ENCODE measurements at places on chromosomes 12 and 14.

DNA sequence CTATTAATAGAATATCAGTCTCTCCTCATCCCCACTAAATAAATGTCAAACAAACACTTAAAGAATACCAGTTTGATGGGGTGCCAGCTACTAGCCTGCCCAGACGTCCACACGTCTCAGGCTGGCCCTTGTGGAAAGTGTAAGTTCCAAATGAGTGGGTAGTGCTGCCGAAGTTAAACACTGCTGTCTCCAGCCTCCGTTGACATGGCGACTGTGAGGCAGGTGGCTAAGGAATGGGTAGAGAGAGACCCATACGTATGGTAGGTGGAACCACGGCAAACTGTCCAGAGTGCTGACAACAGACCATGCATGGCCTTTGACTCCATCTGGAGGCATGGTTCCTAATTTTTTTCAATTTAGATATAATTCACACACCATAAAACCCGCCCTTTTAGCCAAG lies 37.9 kb downstream of the PITPNM2 start:
- DNase-seq, result no peak

- no peak for DNase-seq
Observed at GRCh38 chr14:94014382-94014781, 11.8 kb upstream of the OTUB2 start.

DNA sequence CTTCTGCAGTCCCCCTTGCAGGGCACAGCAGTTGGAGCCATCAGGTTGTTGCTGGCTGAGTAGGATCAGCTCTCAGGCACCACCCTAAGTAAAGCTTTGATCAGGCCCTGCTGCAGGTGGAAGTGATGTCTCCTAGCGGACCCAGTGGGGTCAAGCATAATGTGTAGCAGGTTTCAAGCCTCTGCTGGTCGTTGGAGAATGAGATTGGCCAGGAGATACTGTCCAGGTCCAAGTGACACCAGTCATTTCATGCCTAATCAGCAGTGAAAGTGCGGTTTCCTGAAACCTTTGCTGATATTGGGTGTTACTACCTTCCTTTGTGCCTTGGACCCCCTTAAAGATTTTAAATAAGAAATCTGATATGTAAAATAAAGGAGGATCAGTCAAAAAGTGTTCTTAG lies 72.6 kb downstream of the SUSD6 start:
- no peak for DNase-seq

- DNase-seq, result no peak
Observed at GRCh38 chr14:67276131-67276530, 34.9 kb downstream of the PALS1 start.

DNA sequence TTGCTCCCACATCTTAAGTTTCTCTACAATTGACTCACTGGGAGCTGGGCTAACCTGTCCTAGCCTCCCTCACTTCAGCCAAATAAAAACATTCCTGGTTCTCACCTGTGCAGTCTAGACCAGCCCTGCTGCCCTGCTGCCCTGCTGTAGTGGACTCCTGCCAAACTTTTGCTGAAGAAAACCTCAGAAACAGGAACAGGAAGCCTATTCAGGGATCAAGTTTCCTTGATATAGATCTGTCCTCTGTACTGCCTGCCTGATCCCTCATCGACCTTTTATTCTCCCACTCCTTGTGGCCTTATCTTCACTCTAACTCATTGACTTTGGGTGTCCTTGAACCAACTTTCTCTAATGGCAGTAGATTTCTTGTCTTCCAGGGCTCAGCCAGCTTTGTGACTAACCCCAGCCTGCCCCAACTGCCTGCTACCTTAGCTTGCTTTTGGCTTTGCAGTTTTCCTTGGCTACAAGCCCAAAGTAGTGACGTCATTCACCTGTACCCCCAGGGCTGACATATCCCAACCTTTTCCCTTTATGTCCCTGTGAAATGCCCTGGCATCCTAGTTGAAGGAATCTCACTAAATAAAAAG lies 234.8 kb downstream of the DUSP6 start:
- no peak for DNase-seq

DNA sequence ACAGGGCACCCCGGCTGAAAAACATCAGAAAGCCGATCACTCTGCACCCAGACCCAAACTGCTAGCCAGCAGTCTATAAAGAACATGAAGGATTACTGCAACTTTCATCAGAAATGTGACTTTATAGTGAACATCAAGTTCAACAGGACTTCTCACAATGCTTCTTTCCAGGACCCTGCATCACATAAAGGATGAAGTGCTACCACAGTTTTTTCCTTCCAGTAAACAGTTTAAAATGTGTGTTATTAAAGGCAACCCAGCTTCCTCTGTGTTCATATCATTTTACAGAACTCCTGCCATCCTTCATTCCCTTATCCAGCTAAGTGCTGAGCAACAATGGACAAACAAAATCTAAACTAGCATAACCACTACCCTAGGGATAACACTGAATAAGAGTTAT lies 280.3 kb upstream of the DIO2 start:
- DNase-seq, result no peak

DNA sequence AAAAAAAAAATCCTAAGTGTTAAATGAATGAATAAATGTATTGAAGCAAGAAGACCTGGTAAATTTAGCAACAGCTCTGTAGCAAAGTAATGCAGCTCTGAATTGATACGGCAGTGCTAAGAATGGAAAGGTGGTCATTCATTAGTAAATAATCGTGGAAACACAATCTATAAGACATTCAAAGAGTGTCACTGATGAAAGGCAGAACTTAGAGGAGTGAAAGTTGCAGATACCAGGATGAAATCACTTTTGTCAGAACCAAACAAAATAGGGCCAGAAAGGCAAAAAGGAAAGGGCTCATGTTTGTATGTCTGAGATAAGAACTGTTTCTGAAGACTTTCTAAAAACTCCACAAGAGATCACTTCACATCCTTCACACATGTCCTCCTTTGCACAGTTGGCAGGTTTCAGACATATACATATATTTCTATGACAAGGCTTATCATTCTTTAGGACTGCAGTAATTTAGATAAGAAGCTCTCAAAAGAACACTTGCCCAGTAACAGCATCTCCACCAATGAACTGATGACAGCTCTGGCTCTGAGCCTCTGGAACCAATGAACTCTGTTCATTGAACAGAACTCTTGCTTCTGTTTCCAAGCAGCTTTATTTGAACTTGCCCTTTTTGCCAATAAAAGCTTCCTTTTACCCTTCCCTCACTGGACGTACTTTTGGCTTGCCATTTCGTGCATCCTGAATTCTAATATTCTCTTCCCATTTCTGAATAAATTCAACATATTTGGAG lies 4.2 kb upstream of the LRR1 start:
- DNase-seq, result no peak

- no peak for DNase-seq
Observed at GRCh38 chr14:75906680-75907280, 75.0 kb downstream of the TGFB3 start.

DNA sequence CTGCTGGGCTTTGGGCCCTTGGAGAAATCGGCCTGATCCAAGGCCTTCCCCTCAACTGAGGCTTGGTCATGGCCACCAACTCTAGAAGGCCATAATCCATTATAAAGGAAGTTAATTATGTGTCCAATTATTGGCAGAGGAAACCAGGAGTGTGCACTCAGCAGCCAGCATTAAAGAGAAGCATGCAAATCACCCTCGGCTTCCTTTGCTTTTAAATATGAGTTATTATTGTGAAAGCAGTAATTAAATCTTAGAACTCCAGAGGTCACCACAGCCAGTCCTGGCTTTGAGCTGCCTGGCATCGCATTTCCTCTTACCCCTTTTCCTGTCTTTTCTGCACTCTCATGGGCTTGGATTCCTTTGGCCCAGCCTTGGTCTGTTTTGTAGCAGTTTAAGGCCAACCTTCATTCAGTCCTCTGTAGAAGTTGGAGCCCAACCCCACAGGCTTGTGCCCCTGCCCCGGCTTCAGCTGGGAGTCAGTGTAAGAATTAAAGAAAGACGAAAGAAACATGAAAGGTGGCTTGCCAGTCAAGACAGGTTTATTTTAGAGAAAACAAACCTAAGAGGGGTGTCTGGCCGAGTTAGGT lies 14.7 kb upstream of the KRT86 start:
- no peak for DNase-seq

DNA sequence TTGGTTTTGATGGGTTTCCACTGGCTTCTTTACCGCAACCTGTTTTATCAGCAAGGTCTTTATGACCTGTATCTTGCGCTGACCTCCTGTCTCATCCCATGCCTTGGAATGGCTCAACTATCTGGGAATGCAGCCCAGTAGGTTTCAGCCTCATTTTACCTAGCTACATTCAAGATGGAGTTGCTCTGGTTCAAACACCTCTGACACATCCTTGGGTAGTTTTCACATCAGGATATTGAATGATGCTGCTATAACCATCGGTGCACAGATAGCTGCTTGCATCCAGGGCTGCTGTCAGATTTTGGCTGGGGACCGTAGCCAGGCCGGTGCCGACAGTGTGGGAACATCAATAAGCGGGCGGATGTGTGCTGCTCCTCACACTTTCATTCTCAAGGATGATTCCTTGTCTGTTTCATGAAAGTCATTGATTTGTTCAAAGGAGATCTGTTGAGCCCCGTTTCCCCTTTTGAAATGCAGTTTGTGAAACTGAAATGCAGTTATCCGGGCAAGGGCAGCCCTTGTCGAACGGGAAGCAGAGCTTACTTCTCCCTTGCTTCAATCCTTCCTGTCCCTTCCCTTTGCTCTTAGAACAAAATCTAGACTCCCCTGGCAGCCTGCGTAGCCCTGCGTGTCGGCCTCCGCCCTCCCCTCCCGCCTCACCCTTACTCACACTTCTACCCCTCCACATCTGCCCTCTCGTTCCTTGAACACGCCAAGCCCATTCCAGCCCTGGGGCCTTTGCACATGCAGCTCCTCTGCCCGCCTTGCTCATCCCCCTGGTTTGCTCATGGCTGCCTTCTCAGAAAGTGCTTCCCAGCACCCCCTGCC lies 49.2 kb upstream of the NCOR2 start:
- no peak for DNase-seq

DNA sequence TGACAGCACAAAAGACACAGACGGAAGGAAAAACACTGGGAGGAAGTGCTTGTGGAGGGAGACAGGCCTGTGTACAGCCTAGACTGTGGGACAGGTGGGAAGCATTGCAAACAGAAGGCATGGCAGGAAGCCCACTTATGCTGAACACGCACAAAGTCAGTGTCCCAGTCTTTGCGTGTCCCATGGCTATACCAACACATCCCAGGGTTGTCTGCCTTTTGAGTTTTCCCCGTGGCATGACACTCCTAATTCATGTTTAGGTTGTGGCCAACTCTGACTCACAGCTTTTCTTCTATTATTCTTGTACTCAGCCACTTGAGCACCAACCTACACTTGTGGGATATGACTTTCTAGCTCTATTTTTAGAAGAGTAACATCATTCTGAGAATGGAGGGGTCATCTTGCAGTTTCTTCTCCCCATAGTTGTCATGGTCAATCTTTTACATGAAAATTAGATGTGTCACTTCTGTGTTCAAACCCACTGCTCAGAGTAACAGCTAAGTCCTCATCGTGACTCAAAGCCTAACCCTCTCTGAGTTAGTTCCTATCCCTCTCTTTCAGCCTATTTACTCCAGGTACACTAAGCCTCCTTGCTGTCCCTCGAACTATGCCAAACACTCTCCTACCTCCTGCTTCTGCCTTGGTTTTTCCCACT lies 27.5 kb upstream of the JPH4 start:
- DNase-seq, result no peak

- DNase-seq, result no peak
Observed at GRCh38 chr14:76958980-76959710, 69.4 kb downstream of the IRF2BPL start.

DNA sequence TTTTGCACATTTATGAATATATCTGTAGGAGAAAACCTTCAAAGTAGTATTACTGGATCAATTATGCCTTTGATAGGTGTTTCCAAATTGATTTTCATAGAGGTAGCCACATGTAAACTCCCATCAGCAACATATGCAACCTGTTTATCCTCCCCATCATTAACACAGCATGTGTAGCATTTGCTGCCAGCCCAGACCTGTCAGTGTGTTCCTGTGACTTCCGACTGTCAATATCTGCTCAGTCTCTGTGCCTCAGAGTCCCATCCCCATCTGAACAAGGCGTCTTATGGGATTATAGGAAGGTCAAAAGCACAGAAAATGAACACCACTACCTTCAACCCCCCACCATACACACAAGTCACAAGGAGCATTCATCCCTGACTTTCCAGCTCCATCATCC lies 9.5 kb upstream of the CAPRIN2 start:
- DNase-seq, result no peak

GRCh38 chr12:130456375-130457199 lies 118.9 kb downstream of the PIWIL1 start:
- DNase-seq, result no peak

GRCh38 chr12:57474430-57474829 lies 5.2 kb downstream of the ARHGAP9 start:
- no peak for DNase-seq

- no peak for DNase-seq
Observed at GRCh38 chr14:58677996-58678395, 40.2 kb downstream of the DACT1 start.

DNA sequence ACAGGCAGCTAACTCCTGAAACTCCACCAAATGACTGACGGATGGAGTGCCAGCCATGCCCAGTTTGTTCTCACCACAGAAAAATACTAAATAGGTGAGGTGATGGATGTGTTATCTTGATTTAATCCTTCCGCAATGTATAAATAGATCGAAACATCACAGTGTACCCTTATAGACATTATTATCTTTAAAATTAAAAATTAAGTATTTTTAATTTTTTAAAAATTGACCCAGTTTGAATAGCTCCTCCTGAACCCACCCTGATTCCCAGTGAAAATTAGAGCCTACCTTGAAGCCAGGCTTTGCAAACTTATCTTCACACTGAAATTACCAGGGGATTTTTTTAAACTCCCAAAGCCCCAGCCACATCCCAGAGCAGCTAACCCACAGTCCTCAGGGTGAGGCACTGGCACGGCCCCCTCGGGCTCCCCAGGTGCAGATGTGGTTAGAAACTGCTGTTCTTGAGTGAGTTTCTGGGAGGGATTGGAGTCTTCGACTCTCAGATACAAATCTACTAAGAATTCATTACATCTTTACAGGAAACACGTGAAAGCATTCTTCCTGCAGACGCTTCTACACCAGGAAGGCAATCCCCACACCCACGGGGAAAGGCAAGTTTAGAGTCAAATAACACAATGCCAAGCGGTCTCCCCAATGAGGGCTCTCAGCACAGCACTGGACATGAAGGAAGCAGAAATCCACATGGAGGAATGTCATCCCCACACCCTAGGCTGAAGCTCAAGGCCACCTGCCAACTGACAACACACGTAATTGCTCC lies 126.4 kb downstream of the RIMBP2 start:
- no peak for DNase-seq

DNA sequence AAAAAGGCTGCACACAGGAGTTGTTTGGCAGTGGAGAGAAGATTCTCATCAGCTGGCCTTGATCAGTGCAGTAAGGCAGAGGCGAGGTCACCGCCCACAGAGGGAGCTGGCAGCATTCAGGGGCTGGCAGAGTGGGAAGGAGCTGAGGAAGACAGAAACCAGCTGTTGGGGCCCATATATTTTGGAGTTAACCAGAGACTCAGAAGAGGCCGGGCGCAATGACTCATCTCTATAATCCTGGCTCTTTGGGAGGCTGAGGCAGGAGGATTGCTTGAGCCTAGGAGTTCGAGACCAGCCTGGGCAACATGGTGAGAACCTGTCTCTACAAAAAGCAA lies 17.7 kb downstream of the SMCO2 start:
- no peak for DNase-seq

GRCh38 chr12:92414170-92415070 lies 268.8 kb upstream of the BTG1 start:
- DNase-seq, result no peak
